ENCODE measurements at places on chromosomes 4 and X.

- DNase-seq, result no peak
Measured at GRCh38 chrX:23885803-23886202, 21.9 kb downstream of the APOO start.

- DNase-seq, result no peak
Measured at GRCh38 chr4:2333356-2333841, 71.5 kb upstream of the MXD4 start.

- DNase-seq, result no peak
Measured at GRCh38 chr4:145823743-145824142, 114.9 kb downstream of the ZNF827 start.

- DNase-seq, result no peak
Measured at GRCh38 chr4:3421470-3421869, 20.3 kb upstream of the HGFAC start.

GRCh38 chr4:48654015-48654664, 125.9 kb downstream of the FRYL start:
- DNase-seq, result no peak

GRCh38 chr4:113996599-113997177, 17.2 kb upstream of the ARSJ start:
- DNase-seq, result no peak

GRCh38 chrX:84259868-84260267, 71.9 kb upstream of the RPS6KA6 start:
- DNase-seq, result no peak

DNA sequence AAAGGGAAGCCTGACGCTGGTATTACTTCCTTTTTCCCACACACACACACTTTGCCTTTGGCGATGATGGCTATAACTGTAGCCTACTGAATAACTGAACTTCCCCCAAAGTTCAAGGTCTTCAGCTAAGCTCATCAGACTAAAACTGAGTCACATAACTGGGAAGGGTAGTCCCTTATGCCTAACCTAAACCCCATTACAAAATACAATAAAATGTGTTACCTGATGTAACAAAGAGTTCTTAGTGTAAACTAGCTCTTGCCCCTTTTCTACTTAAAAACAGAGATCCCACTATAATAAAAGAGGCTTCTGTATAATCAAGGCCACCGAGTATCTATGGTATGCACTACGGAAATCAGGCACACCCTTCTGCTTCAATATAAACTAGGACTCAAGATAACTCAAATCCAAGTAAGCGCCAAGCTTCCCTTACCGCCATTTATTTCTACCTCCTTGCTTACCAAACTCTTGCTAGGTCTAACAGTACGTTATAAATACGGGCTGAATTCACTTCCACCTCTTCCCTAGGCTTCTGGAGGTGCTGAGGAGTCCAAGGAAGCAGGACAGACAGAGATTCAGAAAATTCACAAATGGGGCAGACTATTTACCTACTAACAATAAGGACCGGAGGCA, 2.4 kb downstream of the OTUD4 start:
- DNase-seq, result peak; percentile 16

Measured in CD4-positive, alpha-beta T cell treated with Interleukin-15 for 4 hours (primary cell).